Panc1 (cell line): ENCODE measurements at places on chromosomes 7 and 10.

DNA sequence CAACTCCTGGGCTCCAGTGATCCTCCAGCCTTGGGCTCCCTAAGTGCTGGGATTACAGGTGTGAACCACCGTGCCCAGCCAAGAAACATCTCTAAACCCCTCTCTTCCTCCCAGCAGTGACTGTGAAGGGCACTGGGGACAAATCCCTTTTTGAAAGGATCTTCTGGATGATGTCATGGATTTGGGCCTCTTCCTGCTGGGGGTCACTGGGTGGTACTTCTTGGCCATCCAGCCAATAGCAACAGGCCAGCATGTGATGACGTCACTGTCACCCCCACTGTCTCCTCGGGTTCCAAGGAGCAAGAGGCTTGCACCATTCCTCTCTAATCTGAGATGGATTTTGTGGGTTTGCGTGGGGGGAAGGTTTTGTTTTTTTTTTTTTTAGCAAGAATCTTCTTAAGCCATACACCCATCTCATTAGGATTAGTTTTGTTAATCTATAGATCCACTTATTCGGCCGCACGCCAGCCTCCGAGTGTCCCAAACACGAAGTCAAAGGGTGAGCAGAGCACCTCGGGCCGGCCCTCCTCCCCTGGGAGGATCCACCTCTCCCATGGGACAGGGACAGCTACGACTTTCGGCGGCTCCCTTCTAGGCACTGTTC is 29.4 kb upstream of the TNRC18 start:
- no peak for DNase-seq

GRCh38 chr10:108894402-108895301 is 1028.7 kb downstream of the XPNPEP1 start:
- DNase-seq, result no peak

GRCh38 chr10:26520575-26520974 is 82.4 kb downstream of the APBB1IP start:
- DNase-seq, result no peak

GRCh38 chr7:80197627-80198026 is 63.0 kb downstream of the GNAI1 start:
- no peak for DNase-seq

GRCh38 chr10:110843031-110843430 is 28.7 kb upstream of the PDCD4 start:
- no peak for DNase-seq
